ENCODE measurements at places on chromosomes 16 and 17. TPM values are rescaled to one million over a fixed set of nuclear protein-coding genes. Genes with fewer than 3 reads are reported as not detected.
A peak's percentile ranks its signal among the peaks of the same experiment; 100 is the strongest.

The CCT6B gene
- total RNA-seq: 3.7 TPM

The ORMDL3 gene
- total RNA-seq: 36.2 TPM

The KRT9 gene
- total RNA-seq: not detected

The WNT9B gene
- not detected for total RNA-seq

GRCh38 chr17:2435862-2436261 lies 35.0 kb upstream of the MNT start:
- no peak overlapping the region for H3K27ac ChIP-seq
- no peak overlapping the region for H3K4me3 ChIP-seq
- peaks cover 41% of the 10 kb centered on the region for H3K36me3 ChIP-seq
- no peaks in the 10 kb centered on the region for H3K4me1 ChIP-seq

DNA sequence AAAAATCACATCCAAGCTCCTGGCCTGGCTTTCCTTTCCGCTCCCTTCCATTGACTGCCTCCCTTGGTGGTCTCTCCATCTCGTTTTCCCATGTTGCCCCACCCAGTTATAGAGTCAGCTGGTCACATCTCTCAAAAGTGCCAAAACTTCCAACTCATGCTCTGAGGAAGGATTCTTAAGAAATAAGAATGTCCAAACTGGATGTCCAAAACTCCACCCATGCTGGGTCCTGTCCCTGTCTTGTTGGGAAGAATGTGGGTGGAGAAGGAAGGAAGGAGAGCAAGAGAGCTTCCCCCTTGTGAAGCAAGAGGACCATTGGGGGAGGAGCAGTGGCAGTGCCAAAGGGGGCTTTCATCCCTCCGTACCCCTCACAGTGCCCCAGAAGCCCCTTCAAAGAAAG lies 44.6 kb upstream of the MAP3K14 start:
- no peaks in the 10 kb centered on the region for H3K27me3 ChIP-seq
- no peak overlapping the region for H3K4me3 ChIP-seq
- DNase-seq: no peak
- no peaks in the 10 kb centered on the region for H3K4me1 ChIP-seq
- no peak overlapping the region for H3K27ac ChIP-seq

DNA sequence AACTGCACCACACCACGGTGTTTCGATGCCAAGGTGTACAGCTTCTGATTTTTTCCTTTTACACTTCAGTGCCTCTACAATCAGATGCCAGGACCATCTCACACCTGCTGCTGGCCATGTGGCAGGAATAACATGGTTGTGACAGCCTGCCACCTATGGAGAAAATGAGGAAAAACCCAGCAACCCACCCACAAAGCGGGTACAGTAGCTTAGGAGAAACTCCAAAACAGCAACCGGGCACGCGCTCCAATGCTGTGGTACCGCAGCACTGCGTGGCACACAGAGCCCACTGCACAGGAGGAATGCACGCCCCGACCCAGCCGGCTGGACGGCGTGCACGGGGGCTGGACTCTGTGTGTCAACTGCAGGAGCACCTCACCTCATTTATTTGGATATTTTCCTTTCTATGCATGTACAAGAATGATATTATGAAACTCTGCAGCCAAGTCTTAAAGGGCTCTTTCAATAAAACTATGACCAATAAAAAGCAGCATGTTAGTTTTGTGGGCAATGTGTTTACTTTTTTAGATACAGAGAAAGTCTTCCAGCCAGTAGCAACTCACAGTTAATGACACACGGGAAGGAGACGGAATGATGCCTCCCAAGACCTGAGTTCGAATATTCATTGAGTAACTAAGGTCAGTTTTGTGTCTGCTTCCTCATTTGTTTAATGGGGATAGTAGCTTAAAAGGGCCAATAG lies 45.9 kb downstream of the MAP1LC3B start:
- no peaks in the 10 kb centered on the region for H3K36me3 ChIP-seq
- no peak for DNase-seq
- H3K27me3 ChIP-seq: no peaks in the 10 kb centered on the region
- H3K4me1 ChIP-seq: peaks cover 27% of the 10 kb centered on the region
- H3K27ac ChIP-seq: no peak overlapping the region

DNA sequence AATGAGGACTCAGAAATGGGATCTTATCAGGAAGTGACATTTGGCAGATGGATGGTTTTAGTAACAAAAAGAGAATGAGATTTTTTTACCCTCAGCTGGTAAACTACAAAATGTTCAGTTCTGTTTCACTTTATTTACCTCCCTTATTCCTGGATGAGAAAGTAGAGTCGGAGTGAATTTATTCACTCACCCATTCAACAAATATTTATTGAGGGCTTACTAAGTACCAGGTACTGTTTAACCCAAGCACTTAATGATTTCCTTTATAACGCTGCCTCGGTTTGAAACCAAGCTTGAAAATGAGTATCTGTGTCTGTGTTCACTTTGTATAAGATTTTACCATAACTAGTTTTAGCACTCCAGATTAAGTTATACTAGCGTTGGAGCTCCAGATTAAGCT lies 38.1 kb downstream of the CDRT15 start:
- no peak overlapping the region for H3K4me3 ChIP-seq
- H3K27ac ChIP-seq: no peak overlapping the region
- peaks cover 12% of the 10 kb centered on the region for H3K4me1 ChIP-seq
- DNase-seq: no peak
- no peaks in the 10 kb centered on the region for H3K36me3 ChIP-seq

GRCh38 chr17:7383742-7384488 lies 3.0 kb downstream of the TNK1 start:
- H3K27me3 ChIP-seq: peaks cover 17% of the 10 kb centered on the region
- no peaks in the 10 kb centered on the region for H3K36me3 ChIP-seq
- peaks cover 25% of the 10 kb centered on the region for H3K4me1 ChIP-seq
- H3K4me3 ChIP-seq: peak overlapping the region; percentile 44
- DNase-seq: no peak

- peaks cover 43% of the 10 kb centered on the region for H3K27me3 ChIP-seq
- H3K4me3 ChIP-seq: peak within 1 kb of the TSS; percentile 63
- H3K27ac ChIP-seq: no peak within 1 kb of the TSS
- no peak for DNase-seq
- no peaks in the 10 kb centered on the region for H3K36me3 ChIP-seq
- peaks cover 5% of the 10 kb centered on the region for H3K4me1 ChIP-seq
Measured at GRCh38 chr17:7262192-7262934, at the start of gene CLDN7. Gene CLDN7 (minus strand): TSS chr17:7262478. CDS start chr17:7262043, 435 bp downstream.

GRCh38 chr17:7079581-7080455 lies at the start of gene CLEC10A:
Gene CLEC10A (minus strand): TSS chr17:7080251. CDS start chr17:7078812, 1,439 bp downstream.
- H3K4me1 ChIP-seq: no peaks in the 10 kb centered on the region
- H3K4me3 ChIP-seq: no peak within 1 kb of the TSS
- H3K36me3 ChIP-seq: no peaks in the 10 kb centered on the region
- no peaks in the 10 kb centered on the region for H3K27me3 ChIP-seq

GRCh38 chr16:10552998-10553491 lies 27.4 kb downstream of the EMP2 start:
- peak; percentile 33 for DNase-seq
- H3K4me3 ChIP-seq: peak overlapping the region; percentile 26
- H3K27ac ChIP-seq: peak overlapping the region; percentile 30
- H3K4me1 ChIP-seq: peaks cover 20% of the 10 kb centered on the region
- H3K27me3 ChIP-seq: no peaks in the 10 kb centered on the region

GRCh38 chr16:87976665-87977064 lies 25.4 kb downstream of the BANP start:
- H3K4me3 ChIP-seq: no peak overlapping the region
- no peaks in the 10 kb centered on the region for H3K27me3 ChIP-seq
- H3K4me1 ChIP-seq: no peaks in the 10 kb centered on the region
- no peak overlapping the region for H3K27ac ChIP-seq

- H3K27ac ChIP-seq: peak overlapping the region; percentile 54
- H3K4me1 ChIP-seq: peaks cover 3% of the 10 kb centered on the region
- peaks cover 15% of the 10 kb centered on the region for H3K27me3 ChIP-seq
Measured at GRCh38 chr16:50259334-50260205, 6.8 kb upstream of the ADCY7 start.

GRCh38 chr16:116015-116414 lies 22.5 kb downstream of the NPRL3 start:
- no peaks in the 10 kb centered on the region for H3K4me1 ChIP-seq
- no peaks in the 10 kb centered on the region for H3K36me3 ChIP-seq
- DNase-seq: no peak
- H3K27ac ChIP-seq: no peak overlapping the region
- H3K4me3 ChIP-seq: no peak overlapping the region

- peaks cover 26% of the 10 kb centered on the region for H3K27me3 ChIP-seq
- H3K36me3 ChIP-seq: no peaks in the 10 kb centered on the region
- no peaks in the 10 kb centered on the region for H3K4me1 ChIP-seq
- no peak overlapping the region for H3K4me3 ChIP-seq
Measured at GRCh38 chr16:1113889-1114526, 18.0 kb upstream of the C1QTNF8 start.

GRCh38 chr17:59424331-59424730 lies 92.9 kb downstream of the YPEL2 start:
- peaks cover 81% of the 10 kb centered on the region for H3K4me1 ChIP-seq
- DNase-seq: no peak
- no peaks in the 10 kb centered on the region for H3K27me3 ChIP-seq
- H3K27ac ChIP-seq: peak overlapping the region; percentile 96

DNA sequence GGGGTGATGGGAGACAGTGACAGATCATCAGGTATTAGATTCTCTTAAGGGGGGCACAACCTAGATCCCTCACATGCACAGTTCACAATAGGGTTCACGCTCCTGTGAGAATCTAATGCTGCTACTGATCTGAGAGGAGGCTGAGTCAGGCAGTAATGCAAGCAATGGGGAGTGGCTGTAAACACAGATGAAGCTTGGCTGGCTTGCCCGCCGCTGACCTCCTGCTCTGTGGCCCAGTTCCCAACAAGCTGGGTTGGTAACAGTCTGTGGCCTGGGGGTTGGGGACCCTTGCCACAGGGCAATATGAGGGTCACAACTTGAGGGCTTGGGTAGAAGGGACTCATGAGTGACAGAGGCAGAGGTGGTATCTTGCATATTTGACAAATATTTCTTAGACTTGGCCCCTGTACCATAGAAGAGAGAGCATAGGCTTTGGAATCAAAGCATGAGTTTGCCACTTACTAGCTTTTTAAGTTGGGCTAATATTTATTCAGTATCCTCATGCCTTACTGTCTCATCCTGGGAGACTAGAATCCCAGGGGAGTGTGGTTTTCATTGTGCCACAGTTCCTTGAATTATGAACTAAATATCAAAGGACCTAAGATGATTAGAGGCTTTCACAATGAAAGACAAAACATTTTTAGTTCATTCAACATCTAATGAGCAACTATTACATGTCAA lies 133.4 kb downstream of the SPACA3 start:
- no peak overlapping the region for H3K4me3 ChIP-seq
- H3K27ac ChIP-seq: no peak overlapping the region
- H3K27me3 ChIP-seq: peaks cover 9% of the 10 kb centered on the region
- H3K36me3 ChIP-seq: no peaks in the 10 kb centered on the region

- no peak overlapping the region for H3K4me3 ChIP-seq
- DNase-seq: no peak
- H3K4me1 ChIP-seq: peaks cover 14% of the 10 kb centered on the region
Measured at GRCh38 chr17:66727634-66728570, 107.0 kb upstream of the CACNG5 start.

GRCh38 chr17:45316434-45317110 lies at the start of gene MAP3K14:
Gene MAP3K14 (minus strand): TSS chr17:45317020. CDS start chr17:45290745, 26,275 bp downstream.
- peak within 1 kb of the TSS; percentile 68 for H3K4me3 ChIP-seq
- H3K27me3 ChIP-seq: no peaks in the 10 kb centered on the region
- DNase-seq: peak; percentile 83
- H3K36me3 ChIP-seq: no peaks in the 10 kb centered on the region
- peak within 1 kb of the TSS; percentile 88 for H3K27ac ChIP-seq

- H3K4me1 ChIP-seq: no peaks in the 10 kb centered on the region
- no peak overlapping the region for H3K4me3 ChIP-seq
- peaks cover 21% of the 10 kb centered on the region for H3K27me3 ChIP-seq
Measured at GRCh38 chr16:22163806-22164205, 1.5 kb downstream of the SDR42E2 start.

DNA sequence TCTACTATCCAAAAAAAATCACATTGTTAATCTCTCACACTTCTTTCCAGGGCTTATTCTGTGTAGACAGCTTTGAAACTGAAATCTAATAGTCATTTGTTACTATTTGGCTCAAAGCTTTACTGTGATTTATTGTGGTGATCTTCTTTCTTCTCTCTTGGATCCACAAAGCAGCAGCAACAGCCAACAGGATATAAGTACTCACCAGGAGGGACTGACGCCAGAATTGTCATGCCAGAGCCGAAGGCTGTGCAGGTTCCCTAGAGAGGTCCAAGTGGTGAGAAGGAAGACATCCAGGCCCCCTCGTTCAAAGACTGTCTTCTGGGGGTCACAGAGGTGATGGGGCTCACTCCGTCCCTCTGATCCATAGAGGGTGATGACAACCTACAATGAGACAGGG lies 33.3 kb downstream of the PKD1L3 start:
- no peak overlapping the region for H3K27ac ChIP-seq
- H3K36me3 ChIP-seq: no peaks in the 10 kb centered on the region
- H3K4me1 ChIP-seq: no peaks in the 10 kb centered on the region

DNA sequence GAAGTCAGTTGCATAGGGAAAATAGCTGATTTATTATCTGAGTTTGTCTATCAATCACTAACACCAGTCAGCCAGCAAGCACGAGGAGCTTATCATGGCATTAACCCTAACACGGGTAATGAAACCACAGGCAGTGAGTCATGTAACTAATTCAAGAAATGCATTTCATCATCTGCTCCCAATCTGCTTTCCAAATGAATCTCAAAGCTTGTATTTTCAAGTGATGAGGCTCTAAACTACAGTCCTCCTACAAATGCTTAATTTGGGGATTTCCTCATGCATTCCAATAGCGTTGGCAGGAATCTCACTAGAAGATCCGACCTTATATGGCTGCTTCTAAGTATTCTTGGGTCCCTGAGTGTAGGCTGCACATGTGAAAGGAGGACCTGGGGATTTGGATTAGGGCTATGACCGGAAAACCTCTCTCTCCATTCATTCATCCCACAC lies 118.4 kb upstream of the HSBP1 start:
- no peaks in the 10 kb centered on the region for H3K27me3 ChIP-seq
- no peaks in the 10 kb centered on the region for H3K36me3 ChIP-seq

- no peak overlapping the region for H3K4me3 ChIP-seq
- H3K36me3 ChIP-seq: no peaks in the 10 kb centered on the region
- H3K27ac ChIP-seq: no peak overlapping the region
- H3K4me1 ChIP-seq: peaks cover 16% of the 10 kb centered on the region
- no peaks in the 10 kb centered on the region for H3K27me3 ChIP-seq
Measured at GRCh38 chr16:31872201-31872600, 1.4 kb upstream of the ZNF267 start.

DNA sequence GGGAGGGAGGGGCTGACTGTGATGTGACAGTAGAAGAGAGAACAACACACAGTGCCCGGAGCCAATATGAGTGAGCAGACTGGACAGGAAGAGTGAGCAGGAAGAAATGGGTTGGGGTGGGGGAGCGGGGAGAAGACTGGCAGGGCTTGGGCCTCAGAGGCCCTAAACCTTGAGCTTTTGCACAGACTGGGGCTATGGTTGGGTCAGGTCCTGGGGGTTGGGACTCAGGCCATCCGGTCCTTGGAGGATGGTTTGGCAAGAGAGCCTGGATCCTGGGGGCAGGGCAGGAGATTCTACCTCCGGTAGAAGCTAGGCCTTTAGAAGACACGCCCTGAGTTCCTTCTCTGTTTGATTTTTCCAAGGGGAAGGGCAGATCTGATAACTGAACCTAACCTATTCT lies 1.1 kb downstream of the CAMTA2 start:
- DNase-seq: no peak
- H3K4me3 ChIP-seq: peak overlapping the region; percentile 93
- peaks cover 17% of the 10 kb centered on the region for H3K4me1 ChIP-seq
- no peaks in the 10 kb centered on the region for H3K36me3 ChIP-seq
- no peaks in the 10 kb centered on the region for H3K27me3 ChIP-seq
- peak overlapping the region; percentile 94 for H3K27ac ChIP-seq

- H3K27ac ChIP-seq: no peak overlapping the region
- H3K27me3 ChIP-seq: no peaks in the 10 kb centered on the region
- H3K4me3 ChIP-seq: no peak overlapping the region
Measured at GRCh38 chr16:85258629-85259028, 146.4 kb upstream of the CIBAR2 start.

- H3K27ac ChIP-seq: peak overlapping the region; percentile 90
- no peak for DNase-seq
- peaks cover 28% of the 10 kb centered on the region for H3K4me1 ChIP-seq
- H3K27me3 ChIP-seq: no peaks in the 10 kb centered on the region
Measured at GRCh38 chr17:75181608-75182318, 996 bp downstream of the SUMO2 start.
